EL (cell line): ENCODE measurements at places on chromosomes 6 and 20.

DNA sequence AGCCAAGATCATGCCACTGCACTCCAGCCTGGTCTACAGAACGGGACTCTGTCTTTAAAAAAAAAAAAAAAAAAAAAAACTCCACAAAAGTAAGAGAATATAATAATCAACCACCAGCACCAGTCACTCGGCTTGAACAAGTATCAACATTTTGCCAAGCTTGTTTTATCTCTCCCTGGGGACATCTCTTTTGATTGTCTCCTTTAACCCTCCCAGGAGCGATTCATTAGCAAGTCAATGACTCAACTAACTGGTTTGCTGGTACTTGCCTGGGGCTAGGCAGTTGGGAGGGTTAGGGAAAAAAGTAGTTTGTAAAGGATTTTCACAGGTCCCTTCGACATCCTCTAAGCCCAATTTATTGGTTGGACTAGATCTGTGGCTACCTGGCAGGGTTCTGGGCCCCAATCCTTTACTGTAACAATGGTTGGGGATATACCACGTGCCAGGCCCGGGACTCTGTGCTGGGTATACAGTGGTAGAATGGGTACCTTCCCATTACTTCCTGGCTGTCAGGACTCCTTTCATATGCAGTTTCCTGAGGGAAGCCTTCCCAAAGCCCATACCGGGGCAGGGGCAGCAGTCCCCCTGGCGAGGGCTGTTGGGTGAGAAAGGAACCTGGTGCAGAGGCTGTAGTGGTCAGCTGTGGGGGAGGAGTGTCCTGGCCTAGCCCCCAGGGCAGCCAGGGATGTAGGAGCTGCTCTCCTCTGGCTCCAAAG is 12.2 kb downstream of the TGIF2 start:
- DNase-seq: peak; percentile 92

GRCh38 chr6:31058128-31058894 is 48.0 kb downstream of the MUC22 start:
- peak; percentile 93 for DNase-seq

DNA sequence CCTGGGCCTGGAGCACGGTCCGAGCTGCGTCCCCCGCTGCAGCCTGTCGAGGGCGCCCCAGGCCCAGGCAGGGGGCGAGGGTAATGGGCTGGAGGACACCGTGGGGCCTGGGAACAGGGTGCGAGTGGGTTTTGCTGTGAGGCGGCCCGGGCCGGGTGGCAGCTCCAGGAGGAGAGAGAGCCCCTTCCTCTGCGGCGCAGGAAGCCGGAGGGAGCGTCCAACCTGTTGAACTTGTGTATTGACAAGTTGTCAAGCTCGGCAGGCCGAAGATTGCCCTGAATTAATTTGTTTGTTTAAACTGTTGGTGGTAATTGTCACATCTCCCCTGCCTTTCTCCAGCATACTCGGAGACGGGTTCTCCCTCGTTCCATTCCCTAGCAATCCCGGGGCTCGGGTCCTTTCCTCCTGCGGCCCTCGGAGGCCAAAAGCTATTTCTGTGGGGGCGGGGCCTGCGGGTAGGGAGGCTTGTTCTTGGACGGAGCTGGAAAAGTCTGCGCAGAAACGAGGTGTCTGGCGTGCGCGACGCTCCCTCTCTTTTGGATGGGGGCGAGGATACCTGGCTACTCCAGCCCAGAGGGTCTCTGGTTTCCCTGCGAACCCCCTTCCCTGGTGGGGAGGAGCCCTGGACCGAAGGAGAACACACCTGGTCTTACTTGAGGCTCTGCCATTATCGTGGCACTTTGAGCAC is 9.9 kb downstream of the NR2E1 start:
- no peak for DNase-seq

DNA sequence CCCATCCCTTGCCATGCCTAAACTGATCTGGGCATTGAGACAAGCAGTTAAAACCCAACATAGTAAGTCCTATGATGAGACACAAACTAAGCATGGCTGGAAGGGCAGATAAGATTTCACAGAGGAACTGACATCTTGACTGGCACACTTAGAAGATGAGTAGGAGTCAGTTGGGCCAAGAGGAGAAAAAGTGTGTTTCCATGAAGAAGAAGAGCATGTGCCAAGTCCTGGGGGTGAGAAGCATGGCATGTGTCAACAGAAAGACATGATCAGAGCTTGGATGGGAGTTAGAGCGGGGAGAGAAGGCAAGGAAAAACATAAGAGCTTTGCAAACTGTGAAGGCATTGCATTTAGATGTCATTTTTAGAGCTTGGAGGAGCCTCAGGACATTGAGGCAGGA is 68.0 kb downstream of the ESR1 start:
- DNase-seq: no peak

DNA sequence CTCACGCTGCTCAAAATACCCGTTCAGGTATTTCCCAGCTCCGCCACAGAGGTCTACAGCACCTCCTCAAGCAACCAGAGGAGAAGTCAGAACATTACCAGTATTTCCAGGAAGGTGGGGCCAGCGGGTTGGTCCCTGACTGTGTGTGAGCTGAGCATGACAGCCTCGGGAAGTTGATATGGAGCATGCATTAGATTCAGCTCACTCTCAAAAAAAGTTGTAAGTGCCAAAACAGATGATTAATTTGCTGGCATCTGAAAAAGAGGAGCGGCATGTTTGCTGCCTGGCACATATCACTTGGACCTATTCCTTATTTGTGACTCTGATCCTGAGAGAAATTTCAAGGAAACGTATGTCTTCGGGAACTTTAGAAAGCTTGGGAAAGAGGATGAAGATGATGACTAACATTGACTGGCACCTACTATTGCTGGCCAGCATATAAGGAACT is 32.3 kb downstream of the ELOVL2 start:
- DNase-seq: no peak

DNA sequence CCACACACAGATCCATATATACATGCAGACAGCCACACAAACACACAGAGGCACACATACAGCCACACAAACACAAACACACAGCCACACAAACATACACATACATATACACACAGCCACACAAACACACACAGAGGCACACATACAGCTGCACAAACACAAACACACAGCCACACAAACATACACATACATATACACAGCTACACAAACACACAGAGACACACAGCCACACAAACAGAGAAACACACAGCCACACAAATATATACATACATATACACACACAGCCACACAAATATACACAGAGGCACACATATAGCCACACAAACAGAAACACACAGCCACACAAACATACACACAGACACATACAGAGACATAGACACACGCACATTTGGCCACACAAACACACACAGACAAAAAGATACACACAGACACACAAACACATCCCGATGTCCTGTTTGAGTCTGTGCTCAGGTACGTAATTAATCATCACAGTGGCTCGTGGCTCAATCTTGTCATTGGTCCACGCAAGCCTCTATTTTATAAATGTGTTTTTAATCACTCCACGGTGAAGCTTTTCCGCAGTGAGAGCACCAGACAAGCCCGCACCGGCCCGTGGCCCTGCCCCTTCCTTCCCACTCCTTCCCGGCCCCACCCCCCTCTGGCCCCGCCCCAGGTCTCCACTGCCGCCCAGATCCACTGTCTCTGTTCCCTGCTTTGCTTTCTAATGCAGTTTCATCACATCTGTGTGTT is 135.3 kb downstream of the CDH4 start:
- DNase-seq: peak; percentile 33

GRCh38 chr20:18465536-18466200 is 1.2 kb downstream of the DZANK1 start:
- DNase-seq: no peak

- peak; percentile 25 for DNase-seq
Observed at GRCh38 chr20:35776513-35777101, 4.8 kb downstream of the PHF20 start.

DNA sequence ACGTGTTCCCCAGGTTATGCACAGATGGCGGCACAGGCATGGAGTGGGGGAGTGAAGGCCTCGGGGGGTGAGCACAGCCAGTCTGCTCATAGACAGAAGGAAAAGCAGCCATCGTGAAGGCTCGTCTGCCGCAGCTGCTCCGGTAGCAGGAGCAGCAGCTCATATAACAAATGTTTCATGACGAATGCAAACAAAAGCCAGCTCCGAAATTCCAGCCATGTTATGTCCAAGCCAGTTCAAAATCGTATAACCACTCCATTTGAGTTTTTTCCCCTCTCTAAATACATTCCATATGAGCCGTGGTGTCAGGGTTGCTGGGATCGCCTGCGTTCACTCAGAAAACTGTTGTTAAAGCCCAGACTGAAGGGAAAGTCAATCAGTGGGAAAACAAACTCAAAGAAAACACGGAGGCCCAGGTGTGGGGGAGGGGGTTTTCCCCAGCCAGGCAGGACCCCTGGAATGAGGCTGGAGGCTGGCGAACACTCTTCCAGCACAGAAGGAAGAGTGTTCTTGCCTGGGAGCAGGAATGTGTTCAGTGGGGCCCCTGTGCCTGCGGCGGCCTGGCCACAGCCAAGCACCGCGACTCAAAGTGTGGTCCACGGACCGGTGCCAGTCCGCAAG is 280.4 kb upstream of the TAB2 start:
- DNase-seq: peak; percentile 20

GRCh38 chr20:62739581-62740285 is 31.1 kb downstream of the NTSR1 start:
- DNase-seq: peak; percentile 54

- DNase-seq: no peak
Observed at GRCh38 chr6:72876256-72876655, 254.4 kb downstream of the KCNQ5 start.

DNA sequence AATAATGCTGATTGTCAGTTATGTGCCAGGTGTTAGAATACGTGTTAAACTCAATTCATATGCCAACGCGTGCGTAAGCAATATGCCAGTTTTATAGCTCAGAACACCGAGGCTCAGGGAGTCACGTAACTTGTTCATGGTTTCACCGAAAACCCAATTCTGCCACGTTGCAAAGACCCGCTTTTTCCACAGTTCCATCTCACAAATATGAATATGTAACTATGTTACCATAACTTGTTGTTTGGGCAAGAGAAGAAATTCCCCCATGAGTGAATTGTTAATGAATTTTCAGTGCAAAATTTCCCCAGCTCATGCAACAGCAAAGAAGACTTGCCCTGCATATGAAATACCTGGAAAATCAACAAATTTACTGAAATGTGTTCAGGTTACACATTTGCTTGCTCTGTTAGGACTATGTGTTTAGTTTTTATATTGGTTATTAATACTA is 30.1 kb downstream of the SF3B5 start:
- no peak for DNase-seq

- no peak for DNase-seq
Observed at GRCh38 chr6:3895312-3895653, 46.1 kb downstream of the FAM50B start.

DNA sequence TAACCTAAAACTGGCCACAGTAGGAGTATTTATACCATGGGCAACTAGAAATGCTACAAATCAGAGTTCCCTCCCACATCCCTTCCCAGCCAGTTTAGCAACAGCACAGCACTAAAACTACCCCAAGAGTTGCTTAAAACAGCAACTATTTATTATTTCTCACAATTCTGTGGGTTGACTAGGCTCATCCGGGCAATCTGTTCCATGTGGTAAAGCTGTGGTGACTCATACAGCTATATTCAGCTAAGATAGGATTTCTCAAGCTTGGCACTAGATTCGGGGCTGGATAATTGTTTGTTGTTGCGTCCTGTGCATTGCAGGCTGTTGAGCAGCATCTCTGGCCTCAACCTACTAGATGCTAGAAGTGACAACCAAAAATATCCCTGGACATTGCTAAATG is 8.6 kb upstream of the HECA start:
- DNase-seq: peak; percentile 71

- DNase-seq: no peak
Observed at GRCh38 chr6:81638366-81638765, 114.1 kb downstream of the TENT5A start.

DNA sequence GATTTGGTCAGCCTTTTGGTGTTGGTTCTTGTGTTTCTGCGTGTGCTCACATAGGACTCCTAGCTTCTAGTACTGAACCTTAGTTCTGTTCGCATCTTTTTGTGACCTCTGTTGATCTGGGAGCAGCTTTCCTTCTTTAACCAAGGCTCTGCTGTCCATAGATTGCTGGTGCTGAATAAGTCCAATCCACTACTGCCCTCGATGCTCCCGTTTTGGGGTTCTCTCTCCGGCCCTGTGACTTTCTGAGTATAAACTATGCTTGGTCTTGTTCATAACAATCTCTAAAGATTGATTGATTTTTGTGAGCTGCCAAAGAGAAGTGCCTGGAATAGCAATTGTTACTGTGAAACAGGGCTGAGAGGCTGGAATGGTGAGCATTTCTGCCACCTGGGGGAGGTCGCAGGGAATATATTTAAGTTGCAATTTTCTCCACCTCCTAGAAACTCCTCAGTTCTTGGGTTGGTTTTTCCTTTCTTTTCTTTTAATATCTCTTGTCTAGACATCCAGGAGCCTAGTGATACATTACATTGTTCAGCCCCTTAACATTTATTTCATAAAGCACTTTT is 422.9 kb upstream of the CHD6 start:
- DNase-seq: no peak

DNA sequence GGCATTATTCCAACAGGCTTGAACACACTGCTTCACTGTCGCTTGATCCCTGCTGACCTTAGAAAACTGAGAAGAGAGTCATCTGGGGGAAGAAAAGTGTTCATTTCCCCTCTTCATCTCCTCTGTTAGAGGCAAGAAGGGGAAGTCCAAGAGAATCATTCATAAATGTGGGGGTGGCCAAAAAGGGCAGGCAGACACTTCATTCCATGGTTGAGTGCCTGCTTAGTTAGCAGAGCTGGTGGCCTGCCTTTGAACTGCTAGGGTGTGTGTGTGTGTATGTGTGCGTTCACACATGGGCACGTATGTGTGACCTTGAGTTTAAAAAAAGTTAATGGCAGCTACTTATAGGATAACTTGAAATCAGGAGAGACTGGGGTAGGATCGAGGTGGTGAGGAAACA is 39.4 kb upstream of the RFPL4B start:
- DNase-seq: no peak

- DNase-seq: peak; percentile 63
Observed at GRCh38 chr20:63009045-63009961, 2.5 kb upstream of the BHLHE23 start.

- DNase-seq: peak; percentile 64
Observed at GRCh38 chr6:138692058-138692977, 81.3 kb upstream of the CCDC28A start.

DNA sequence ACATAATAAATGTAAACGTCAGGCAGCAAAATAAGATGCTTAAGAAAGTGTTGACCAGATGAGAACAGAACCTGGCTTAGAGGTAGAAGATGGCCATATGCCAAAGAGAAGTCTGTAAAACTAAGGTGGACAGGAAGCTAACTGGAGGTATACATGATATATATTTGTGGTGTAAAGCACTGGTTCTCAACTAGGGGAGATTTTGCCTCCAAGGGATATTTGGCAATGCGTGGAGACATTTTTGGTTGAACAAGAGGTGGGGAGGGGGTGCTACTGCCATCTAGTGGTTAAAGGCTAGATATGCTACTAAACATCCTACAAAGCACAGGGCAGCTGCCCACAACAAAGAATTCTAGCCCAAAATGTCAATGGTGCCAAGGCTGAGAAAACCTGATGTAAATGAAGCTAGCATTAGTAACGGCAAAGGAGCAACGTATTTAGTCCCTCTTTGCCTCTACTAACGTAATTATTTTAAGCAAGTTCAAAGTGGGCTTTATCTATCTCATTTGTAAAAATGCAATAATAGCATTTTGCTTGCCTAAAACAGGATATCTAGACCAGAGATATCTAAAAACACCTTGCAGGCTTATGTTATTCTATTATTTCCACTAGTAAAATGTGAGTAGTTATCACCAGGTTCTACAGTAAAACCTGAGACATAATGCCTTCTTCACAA is 182.6 kb downstream of the RNGTT start:
- DNase-seq: peak; percentile 74
